ENCODE measurements at places on chromosomes 6 and 20. TPM values are rescaled to one million over a fixed set of nuclear protein-coding genes. Genes with fewer than 3 reads are reported as not detected.

GRCh38 chr6:18792866-18793265 lies 405.7 kb downstream of the RNF144B start:
- no peak for DNase-seq

GRCh38 chr20:53652090-53652858 lies 58.6 kb upstream of the ZNF217 start:
- no peak for DNase-seq

The FAM83C gene
- not detected for total RNA-seq

DNA sequence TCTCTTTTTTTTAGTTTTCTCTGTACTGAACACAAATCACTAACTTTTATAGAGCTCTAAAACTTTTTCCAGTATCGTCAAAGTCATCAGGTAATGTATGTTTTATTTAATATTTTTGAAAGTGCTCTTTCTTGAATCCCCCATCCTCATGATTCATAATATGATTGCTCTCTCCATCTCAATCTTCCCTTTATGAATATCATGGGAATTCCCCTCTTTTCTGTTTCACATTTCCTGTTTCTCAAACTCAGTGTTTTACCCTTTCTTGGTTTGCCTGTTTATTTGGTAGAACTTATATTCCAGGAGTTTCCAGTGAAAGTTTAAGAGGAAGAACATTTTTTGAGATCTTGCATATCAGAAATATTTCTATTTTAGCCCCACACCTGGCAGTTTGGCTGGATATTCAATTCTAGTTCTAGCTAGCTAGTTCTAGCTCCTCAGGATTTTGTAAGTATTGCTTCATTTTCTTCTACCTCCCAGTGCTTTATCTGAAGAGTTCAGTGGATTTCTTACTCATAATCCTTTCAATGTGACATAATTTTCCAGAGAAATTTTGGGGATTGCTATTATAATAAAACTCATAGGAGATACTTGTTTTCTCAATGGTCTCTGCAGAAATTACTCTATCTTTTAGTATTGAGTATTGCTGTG lies 6.1 kb upstream of the C6orf58 start:
- no peak for DNase-seq

GRCh38 chr6:167533851-167534250 lies 209.0 kb downstream of the TTLL2 start:
- DNase-seq: no peak

The ZNF341 gene
- 2.0 TPM for total RNA-seq

The TREML1 gene
- total RNA-seq: 0.57 TPM

- DNase-seq: no peak
Measured at GRCh38 chr6:102841060-102841459, 1447.6 kb downstream of the GRIK2 start.

The LHFPL5 gene
- total RNA-seq: not detected

- peak; percentile 60 for DNase-seq
Measured at GRCh38 chr6:129251669-129252376, 368.9 kb downstream of the LAMA2 start.

DNA sequence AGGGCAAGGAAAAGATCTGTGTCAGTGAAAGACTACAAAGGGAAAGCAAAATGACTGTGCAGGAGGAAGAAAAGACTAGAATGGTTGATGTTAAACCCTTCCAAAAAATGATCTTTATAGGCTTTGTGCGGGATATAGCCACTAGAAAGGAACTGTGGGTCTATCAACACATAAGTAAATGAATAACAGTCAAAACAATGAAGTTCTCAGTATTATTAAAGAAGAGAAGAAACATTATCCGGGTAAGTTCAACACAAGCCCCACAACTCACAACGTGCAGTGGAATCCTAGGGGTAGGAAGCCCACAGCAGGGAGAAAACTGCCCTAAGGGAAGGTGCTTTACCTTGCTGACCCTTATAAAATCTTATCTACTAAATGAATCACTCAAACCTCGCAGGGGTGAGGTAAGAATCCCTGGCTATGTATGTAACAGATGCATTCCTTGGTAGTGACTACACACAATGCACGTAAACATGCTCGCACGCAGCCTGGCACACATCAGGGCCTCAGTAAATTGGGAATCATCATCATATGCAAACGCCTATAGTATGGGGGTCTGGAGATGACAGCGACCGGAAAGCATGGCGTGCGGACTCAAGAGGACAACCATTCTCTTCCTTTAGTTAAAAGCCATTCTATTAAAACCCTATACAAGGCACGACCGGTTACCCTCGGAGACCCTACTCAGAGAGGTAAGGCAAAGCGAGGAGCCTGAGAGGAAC lies 11.3 kb downstream of the TFAP2A start:
- no peak for DNase-seq

DNA sequence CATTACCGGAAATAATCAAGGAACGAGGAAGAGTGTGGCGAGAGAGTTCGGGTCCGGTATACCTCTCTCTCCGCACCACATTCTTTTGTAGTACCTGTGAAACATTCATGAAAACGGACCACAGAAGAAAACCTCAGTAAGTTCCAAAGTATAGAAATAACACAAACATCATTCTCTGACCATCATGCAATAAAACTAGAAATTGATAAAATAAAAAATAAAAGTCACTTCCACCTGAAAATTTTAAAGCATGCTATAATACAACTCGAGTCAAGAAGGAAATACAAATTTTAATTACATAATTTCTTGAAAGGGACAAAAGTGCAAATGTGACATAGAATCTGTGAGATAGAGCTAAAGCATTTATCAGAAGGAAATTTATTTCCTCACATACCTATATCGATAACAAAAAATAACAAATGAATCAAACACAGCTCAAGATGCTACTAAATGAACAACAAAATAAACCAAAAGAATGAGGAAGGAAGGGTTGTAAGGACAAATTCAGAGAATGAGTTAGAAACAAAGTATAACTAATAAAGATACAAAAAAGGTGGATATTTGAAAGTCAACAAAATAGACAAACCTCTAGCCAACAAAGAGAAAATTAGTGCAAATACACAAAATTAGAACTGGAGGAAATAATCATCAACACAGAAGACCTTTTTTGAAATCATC lies 84.2 kb downstream of the TRIM27 start:
- DNase-seq: no peak
